NCI-H226 (cell line): ENCODE measurements at places on chromosomes 16 and 17.

- no peak for DNase-seq
Observed at GRCh38 chr17:68383120-68383442, 74.2 kb downstream of the WIPI1 start.

GRCh38 chr17:78131172-78132083, 857 bp downstream of the TMC8 start:
- DNase-seq, result no peak

DNA sequence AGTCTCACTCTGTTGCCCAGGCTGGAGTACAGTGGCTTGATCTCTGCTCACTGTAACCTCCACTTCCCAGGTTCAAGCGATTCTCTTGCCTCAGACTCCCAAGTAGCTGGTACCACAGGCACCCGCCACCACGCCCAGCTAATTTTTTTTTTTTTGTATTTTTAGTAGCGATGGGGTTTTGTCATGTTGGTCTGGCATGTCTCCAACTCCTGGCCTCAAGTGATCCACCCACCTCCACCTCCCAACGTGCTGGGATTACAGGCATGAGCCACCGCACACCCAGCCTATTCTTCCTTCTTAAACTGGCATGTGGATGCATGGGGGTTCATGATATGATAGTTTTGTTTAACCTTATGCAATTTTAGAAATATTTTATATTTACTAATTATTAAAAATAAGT, 39.4 kb upstream of the VWA3A start:
- no peak for DNase-seq

GRCh38 chr17:18996458-18996857, 8.1 kb downstream of the FAM83G start:
- no peak for DNase-seq

DNA sequence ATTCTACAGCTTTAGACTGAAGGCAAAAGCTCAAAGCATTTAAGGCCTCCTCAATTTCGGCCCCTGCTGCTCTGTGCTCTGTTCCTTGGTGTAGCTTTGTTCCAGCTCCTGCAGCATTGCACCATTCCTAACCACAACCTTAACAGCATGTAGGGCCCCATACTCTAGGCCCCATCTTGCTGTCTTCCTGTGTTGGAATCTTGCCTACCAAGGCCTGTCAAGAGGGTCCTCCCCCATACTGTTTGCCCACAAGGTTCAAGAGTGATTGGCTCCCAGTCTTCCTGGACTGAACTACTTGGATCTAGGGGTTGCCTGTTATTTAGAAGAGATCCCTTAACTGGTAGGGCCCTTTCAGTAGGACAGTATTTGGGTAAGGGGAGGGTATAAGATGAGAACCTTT, 26.8 kb downstream of the TRPV2 start:
- no peak for DNase-seq

DNA sequence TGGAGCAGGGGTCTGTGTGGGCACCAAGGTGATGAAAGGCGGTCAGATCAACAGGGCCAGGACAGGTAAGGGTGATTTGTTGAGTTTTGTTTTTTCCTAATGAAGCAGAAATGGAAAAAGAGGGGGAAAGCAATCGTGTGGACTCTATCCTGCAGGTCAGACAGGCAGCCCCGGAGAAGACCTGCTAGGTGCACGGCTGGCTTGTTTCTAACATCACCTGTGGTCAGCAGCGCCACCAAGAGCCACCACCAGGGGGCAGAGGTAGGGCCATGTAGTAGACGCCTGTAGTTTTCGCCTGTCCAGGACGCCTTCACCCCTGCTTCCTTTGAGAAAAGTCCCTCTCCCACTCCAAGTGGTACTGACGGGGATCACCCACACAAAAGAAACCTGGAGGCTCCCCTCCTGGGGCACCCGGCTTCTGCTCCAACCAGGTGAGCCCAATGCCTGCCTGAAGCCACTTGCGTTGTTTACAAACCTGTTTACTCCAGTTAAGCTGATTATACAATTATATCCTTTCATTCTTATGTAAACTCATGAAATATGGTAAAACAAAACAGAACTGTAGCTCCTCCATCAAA, 54.2 kb upstream of the SEC14L1 start:
- DNase-seq, result peak; percentile 63

DNA sequence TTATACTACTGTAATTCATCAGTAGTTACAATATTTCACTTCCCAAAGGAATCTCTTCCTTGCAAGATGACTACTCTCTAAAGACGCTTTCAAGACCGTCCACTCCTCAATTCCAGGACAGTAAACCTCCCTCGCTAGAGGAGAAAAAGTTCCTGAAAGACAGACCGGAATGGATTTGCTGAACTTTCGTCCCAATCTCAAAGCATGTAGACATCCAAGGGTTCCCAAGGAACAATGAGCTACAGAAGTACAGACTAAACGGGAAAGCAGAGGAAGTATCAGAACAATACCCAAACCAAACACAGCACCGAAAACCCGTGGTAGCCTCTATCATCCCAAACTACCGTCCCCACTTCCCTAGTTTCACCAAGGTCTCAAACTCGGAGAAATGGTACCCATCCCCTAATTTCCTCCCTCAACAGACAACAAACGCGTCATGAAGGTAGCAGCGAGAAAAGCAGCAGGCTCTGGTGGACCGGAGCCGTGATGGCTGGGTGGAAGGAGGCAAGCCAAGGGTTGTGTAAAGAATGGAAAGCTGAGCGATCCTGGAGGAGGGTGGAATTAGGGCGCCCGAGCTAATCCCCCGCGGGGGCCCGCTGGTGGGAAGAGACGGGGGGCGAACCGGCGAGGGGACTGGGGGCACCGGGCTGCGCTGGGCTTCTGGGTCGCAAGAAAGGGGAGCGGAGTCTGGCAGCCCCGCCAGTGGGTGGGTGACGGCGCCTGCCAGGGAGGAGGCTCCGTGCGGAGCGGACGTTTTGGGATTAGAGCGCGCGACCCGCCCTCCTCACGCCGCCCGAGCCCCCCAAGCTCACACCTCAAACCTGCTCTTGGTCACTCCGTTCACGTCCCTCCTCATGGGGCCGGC, 647 bp downstream of the FBXL20 start:
- no peak for DNase-seq

- no peak for DNase-seq
Observed at GRCh38 chr16:4893103-4893862, 43.7 kb downstream of the PPL start.

DNA sequence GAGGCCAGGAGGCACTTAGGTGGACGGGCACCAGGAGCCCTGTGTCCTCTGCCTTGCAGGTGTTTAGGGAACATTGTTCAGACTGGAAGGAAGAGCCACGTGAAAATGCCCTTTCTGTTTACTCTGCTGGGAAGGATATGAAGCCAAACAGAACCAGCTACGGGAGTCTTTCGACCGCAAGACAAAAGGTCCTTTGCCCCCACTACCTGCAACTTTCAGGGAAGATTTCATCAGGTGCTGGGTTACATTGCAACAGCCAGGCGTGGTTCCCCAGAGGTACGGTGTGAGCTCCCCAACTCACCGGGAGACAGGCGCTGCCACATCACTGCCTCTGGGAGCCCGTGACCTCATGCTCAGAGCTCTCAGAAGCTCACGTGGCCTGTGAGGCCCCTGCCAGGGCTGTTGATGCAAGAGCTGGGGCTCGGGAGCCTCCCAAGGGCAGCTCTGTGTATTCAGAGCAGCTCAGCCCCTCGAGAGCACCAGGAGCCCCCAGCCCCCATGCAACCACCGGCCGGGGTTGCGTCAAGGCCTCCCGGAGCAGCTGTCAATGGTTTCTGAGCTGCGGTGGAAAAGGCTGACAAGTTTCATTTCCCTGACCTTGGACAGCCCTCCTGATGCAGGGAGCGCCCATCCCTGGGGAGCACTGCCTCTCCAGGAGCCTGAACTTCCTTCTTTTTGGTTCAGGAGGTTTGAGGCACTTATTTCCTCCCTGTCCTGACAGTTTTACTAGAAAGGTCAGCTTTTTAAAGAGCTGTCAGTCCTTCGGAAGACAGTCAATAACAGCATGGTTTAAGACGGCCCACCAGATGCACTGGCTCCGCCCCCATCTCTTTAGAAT, 42.1 kb downstream of the TBC1D16 start:
- peak; percentile 92 for DNase-seq

DNA sequence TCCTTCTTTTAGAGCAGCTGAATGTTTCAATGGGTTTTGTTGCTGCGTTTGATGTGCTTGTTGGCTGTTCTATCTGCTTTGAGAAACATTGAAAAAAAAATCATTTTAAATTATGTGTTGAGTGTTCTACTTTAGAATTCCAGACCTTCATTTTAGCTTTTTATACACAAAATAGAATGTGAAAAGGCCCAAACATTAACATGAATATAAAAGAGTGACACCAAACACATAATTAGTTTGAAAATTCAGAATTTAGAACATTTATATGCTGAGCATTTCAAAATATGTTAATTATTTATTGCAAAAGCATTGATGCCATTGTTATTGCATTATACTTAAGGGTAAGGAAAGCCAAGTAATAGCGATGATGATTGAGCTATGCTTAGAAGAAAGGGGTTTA, 2.9 kb downstream of the NFAT5 start:
- no peak for DNase-seq

DNA sequence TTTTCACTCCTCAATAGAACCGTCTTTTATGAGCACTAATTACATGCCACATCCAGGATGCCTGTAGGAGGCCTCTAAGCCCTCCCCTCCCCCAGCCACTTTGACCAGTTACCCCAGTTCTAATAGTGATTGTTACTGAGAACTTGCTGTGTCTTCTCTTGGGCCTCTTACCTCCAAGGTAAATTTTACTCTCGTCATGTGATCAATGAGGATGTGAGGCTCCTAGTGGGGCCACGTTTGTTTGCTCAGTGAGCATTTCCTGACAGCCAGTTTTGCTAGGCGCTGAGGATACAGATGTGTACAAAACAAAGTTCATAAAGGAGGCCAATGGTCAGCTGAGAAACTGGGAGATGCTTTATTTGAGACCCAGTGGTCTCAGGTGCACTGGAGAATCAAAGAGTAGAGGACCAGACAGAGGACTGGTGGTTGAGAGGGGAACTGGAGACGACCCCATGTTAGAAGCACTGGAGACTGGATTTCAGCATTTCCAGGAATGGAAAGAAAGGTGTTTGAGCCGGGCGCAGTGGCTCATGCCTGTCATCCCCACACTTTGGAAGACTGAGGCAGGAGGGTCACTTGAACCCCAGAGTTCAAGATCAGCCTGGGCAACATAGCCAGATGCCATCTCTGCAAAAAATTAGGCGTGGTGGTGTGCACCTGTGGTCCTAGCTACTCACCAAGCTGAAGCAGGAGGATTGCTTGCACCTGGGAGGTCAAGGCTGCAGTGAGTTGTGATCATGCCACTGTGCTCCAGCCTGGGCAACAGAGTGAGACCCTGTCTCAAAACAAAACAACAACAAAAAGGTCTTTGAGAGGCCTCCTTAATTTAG, 2.6 kb downstream of the ATP2C2 start:
- no peak for DNase-seq

DNA sequence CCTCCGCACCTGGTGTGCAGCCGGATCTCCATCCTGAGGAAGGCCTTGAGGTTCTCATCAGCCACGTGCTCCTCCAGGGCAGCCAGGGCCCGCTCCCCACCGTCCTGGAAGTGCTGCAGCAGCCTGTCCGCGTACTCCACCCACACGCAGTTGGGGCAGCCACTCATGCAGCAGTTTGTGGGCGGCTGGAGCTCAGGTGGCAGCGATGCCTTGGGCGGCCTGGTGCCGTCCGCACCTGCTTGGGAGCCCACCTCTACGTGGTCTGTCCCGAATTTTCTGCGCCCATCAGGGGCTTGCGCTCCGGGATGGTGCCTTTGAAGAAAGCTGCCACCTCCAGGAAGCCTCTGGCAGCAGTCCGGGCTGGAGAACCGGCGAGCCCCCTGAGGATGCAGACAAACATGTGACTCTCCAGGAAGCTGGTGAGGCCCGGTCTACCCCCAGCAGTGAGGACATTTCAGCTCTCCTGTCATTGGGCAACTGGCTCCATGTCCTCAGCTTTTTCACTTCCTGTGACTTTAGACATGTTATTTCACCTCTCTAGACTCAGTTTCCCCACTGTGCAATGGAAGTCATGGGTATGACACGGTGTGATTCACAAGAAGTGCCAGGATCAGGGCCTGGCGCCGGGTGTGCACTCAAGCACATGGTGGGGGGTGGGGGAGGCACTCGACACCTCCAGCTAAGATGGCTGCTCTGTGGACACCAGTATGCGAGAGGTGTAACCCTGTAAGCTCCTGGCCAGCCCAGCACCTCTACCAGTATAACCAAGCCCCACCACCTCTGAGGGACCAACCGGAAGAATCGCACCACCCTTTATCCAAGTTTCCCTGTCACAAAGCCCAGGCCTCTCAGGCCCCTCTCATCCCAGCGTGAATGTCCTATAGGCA, 957 bp downstream of the OXLD1 start:
- no peak for DNase-seq

DNA sequence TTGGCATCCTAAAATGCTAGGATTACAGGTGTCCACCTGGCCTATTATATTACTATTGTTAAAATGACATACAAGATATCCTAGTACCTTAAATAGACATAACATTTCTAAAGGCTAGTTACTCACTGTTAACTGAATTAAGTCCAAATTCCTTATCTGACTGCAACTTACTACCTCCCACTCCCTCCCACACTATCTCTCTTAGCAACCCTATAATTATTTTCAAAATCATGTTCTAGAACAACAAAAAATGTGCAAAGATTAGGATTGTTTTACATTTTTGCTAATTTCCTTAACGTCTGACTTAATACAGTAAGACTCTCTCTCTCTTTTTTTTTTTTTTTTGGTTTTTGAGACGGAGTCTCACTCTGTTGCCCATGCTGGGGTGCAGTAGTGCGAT, 2.2 kb upstream of the ATF7IP2 start:
- DNase-seq, result peak; percentile 47

- no peak for DNase-seq
Observed at GRCh38 chr16:301235-301634, 18.3 kb downstream of the PDIA2 start.

DNA sequence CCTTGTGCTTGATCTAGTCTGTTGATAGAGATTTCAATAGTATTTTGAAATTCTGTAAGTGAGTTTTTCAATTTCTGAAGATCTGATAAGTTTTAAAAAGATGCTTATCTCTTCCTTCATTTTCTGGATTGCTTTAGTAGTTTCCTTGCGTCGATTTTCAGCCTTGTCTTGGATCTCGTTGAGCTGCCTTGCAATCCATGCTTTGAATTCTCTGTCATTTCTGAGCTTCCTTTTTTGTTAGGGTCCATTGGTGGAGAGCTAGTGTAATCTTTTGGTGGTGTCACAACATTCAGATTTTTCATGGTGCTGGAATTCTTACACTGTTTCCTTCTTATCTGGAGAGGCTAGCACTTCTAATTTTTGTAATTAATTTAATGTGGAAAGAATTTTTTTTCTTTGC, 61.1 kb downstream of the SLFN11 start:
- DNase-seq, result no peak

GRCh38 chr17:51165680-51166197, 472 bp upstream of the NME2 start:
- DNase-seq, result no peak

DNA sequence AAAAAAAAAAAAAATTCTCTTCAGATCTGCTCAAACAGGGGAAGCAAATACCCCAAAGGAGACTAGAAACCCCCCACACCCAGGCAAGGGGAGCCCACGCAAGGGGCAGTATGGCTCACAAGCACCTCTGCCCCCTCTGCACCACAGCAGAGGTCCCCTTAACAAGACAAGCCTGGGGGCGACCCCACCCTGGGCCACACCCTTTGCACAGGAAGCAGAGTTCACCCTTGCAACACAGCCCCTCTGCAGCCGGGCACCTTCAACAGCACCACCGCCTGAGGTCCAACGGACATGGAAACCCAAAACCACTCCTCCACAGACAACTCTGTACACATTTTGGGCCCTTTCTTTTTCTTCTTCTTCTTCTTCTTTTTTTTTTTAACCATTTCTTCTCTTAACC, 12.8 kb downstream of the AXIN1 start:
- no peak for DNase-seq

GRCh38 chr17:58538811-58539409, 24.5 kb upstream of the MTMR4 start:
- no peak for DNase-seq
